ENCODE measurements at places on chromosomes 6 and 20.

GRCh38 chr6:1372690-1373089 is 16.7 kb upstream of the FOXF2 start:
- no peak for DNase-seq

GRCh38 chr6:147561726-147562125 is 53.2 kb downstream of the SAMD5 start:
- DNase-seq = no peak

GRCh38 chr6:99246602-99247001 is 102.9 kb downstream of the FAXC start:
- DNase-seq = no peak

DNA sequence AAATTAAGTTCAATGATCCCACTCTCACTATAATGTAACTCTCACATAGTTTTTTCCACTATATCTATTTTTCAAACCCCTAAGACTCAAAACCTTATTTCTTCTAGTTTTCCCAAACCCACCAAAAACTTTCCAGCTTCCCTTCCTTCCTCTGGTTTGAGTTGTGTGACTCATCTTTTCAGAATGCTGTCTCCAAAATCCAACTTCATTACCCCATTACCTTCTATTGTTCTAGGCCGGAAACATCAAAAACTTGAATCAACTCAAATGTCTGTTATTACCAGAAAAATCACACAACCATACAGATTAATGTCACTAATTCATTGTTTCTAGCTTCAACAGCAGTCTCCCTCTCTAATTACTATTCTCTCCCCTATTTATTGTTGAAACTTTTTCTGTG is 1090.3 kb downstream of the HACE1 start:
- DNase-seq = no peak

- DNase-seq = peak; percentile 54
These were observed 34.5 kb downstream of the SLX4IP start for GRCh38 chr20:10469599-10469998.

- no peak for DNase-seq
These were observed 413.5 kb downstream of the BTBD3 start for GRCh38 chr20:12331236-12331635.

DNA sequence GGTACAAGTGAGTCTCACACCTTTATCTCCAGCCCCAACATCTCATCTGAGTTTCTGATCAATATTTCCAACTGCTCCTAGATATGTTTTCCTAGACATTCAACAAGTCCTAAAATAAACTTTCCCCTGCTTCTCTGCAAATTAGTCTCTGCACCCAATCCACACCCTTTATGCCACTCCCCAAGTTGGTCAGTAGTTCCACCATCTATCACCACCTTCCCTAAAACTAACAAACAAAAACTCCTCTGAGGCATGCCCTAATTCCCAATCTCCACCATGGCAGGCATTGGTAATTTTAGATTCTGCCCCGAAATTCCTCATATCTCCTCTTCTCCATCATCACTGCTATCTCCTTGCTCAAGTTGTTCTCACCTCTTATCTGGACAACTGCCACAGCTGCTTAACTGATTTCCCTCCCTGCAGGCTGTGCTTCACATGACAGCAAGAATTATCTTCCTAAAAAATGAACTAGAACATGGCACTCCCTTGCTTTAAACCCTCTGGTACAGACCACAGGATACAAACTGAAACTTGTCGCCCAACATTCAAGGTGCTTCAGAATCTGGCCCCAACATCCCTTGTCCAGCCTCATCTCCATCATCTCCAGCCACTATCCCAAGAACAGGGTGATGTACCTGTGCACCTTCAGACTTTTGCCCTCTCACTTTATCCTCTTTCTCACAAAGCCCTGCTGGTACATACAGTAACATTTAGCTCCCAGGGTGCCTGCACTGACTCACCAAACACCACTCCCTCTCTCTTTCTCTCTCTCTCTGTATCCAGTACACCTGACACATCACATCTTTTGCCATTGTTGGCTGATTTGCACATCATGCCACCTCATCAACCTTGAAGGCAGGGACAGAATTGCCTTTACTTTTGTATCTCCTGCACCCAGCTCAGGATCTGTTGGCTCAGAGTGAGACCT is 55.5 kb downstream of the ZHX3 start:
- no peak for DNase-seq

- DNase-seq = no peak
These were observed 92.8 kb downstream of the MBOAT1 start for GRCh38 chr6:20119485-20119884.

DNA sequence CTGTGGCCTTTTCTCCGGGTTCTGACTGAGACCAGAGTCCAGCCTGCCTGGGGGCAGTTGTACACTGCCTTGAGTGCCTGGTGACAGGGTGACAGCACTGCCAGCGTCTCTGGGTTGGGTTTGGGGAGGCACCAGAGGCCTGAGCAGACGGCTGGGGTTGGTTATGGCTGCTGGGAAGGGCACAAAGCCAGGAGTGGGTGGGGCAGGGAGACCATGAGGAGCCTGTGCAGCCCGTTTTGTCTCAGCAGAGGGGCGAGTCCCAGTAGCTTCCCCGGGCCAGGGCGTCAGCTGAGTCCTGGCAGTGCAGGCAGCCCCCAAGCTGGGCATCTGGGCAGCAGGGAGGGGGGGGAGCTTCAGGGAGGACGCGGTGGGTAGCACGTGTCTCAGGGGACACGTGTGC is 15.3 kb upstream of the SULF2 start:
- no peak for DNase-seq

DNA sequence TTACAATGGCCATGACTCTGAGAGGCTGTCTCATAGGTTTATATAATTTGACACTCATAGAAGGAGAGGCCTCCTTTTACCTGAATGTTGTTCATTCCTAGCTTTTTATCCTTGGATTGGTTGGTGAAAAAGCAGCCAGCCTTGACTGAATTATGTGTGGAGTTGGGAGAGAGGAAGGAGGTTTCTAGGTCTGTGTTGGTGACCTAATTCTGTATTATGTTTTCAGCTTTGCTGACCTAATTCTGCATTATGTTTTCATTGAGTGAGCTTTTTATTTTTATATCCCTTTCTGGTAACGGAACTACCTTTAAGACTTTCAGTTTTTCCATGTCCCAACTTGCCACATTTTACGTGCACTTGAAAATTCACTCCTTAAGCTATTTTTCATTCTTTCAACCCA is 59.1 kb upstream of the RNF144B start:
- DNase-seq = no peak

- DNase-seq = no peak
These were observed 263.4 kb upstream of the MAN1A1 start for GRCh38 chr6:119612911-119613381.

DNA sequence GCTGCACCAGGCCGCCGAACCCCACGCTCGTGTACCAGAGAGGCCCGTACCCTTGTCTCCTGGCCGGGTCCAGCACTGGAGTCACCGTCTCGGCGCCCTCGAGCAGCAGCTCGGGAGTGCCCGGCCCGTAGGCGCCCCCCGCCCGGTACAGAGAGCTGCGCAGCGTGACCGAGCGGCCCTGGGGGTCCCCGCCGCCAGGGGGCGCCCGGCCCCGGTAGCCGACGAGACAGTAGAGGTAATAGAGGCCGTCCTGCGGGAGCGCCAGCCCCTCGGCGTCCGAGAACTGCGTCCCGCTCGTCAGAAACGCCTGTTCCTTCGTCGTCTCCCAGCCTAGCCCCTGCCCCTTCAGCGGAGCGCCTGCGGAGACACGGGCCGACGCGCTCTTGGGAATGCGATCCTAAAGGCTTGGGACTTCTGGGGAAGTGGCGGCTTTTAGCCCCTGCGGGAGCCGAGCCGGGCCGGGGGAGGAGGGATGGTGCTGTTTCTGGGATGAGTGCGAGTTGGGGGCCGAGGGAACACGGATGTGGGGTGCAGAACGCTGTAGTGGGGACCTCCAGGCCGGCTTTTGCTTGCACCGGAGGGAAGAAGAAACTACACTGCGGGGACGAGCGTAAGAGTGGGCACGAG is 1.3 kb downstream of the LTB start:
- DNase-seq = peak; percentile 85

- no peak for DNase-seq
These were observed 6.4 kb downstream of the HINT3 start for GRCh38 chr6:125962900-125963497.

GRCh38 chr20:14223806-14224205 is 113.6 kb downstream of the FLRT3 start:
- no peak for DNase-seq

- no peak for DNase-seq
These were observed 184.6 kb downstream of the ID4 start for GRCh38 chr6:20021795-20022194.

GRCh38 chr6:129671442-129672340 is 38.3 kb downstream of the ARHGAP18 start:
- DNase-seq = peak; percentile 31

DNA sequence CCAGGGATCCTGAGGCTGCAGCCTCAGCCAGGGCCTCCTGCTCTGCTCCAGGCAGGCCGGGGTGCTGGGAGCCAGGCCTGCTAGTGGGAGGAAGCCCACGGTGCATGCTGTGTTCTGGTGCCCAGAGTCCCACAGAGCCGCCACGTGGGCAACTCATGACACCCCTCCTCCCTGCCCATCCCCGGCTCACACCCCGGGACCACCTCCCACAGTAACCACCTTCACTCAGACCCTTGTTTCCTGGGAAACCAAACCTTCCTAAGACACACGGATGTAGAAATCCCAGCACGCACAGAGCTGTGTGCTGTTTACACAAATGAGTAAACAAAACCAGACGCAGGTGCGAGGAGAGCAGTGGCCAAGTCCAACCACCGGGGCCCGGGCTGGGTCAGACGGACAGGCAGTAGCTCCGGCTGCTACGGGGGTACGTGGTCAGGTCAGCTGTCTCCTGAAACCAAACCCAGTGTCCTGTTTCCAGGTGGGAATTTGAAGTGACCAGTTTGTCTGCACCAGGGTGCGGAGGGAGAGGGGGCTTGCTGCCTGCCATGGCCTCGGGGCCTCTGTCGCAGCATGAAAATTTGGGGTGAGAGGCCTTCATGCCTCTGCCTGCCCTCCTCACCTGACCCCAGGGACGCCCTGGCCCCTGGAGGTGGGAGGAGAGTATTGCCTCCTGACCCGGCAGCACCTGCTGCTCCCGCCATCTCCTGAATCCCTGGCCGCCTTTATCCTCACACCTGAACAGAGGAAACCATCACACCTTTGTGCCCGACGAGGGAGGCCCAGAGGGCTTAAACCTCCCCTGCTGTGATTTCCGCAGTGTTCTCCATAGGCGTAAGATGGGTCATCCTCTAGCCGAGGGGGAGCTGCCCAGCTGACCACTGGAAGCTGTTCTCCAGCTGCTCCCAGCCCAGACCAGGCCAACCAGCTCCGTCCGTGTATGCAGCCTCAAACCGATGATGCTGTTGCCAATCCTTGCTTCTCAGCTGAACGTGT is 52.0 kb upstream of the SMOC2 start:
- no peak for DNase-seq

DNA sequence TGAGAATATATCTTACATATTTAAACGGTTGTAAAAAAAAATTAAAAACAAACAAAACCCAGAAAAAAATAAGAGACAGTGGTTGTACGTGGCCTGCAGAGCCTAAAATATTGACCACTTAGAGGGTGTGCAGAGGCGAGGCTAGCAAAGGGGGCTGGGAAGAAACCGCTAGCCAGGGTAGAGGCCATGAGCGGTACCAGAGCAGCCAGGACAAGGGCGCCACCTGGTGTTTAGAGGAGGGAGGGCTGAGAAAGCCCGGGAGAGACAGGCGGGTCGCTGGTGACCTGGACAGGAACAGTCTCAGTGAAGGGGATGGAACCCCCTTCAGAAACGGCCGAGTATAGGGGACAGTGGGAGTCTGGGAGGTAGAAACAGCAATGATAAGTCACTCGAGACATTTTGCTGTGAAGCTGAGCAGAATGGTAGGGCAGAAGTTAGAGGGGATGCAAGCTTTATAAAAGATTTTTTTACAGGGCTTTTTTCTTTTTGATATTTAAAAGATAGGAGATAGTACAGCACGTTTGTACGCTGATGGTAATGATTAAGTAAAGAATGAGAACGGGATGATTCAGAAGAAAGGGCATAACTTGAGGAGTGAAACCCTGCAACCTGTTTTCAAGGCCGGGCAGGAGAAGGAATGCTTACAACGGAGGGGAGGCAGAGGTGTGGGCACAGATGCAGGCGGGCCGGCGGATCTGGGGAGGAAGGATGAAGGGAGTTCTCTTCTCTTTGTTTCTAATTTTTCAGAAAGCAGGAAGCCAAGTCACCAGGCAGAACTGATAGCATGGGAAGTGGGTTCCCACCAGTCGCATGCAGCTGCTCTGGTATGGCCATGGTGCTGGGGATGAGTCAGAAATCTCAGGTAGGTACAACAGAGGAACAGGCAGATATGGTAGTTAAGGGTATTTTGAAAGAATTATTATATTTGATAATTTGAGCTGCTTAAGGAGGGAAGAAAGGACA is 76.2 kb downstream of the FAM229B start:
- peak; percentile 10 for DNase-seq

GRCh38 chr6:112539355-112539754 is 192.2 kb downstream of the RFPL4B start:
- no peak for DNase-seq

- DNase-seq = no peak
These were observed 550.5 kb upstream of the MARCKS start for GRCh38 chr6:113306552-113307145.

DNA sequence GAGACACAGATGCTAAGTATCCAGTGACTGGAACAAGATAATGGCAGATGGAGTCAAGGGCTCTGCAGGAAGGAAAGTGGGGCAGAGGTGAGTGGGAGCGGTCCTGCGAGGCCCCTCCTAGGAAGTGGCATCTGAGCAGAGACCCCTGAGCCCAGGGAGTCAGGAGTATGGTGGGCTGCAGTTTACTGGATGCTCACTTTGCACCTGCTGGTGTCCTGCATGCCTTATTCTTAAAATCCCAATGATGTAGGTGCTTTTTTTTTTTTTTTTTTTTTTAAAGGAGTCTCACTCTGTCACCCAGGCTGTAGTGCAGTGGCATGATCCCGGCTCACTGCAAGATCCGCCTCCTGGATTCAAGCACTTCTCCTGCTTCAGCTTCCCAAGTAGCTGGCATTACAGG is 5.6 kb downstream of the CEBPB start:
- DNase-seq = no peak

DNA sequence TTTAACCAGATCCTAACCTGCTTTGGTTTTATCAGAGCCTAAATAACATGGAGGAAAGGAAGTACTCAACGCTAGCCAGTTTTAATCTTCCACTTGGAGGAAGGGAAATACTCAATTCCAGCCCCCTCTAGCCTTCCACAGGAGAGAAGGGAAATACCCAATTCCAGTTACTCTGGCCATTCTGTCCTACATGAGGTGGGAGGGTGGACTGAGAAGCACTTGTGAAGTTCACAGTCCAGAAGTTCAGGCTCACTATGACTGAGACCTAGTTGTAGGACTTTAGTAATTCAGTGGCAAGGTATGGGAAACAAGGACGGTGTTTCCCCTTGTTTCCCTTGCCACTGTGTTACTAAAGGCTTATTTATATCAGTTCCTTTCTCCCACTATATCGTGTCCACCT is 672.0 kb downstream of the RFPL4B start:
- no peak for DNase-seq

- no peak for DNase-seq
These were observed 97.1 kb upstream of the IYD start for GRCh38 chr6:150271501-150272263.
